ENCODE measurements at places on chromosomes 2 and 18. TPM values are rescaled to one million over a fixed set of nuclear protein-coding genes. Genes with fewer than 3 reads are reported as not detected.
A peak's percentile ranks its signal among the peaks of the same experiment; 100 is the strongest.

DNA sequence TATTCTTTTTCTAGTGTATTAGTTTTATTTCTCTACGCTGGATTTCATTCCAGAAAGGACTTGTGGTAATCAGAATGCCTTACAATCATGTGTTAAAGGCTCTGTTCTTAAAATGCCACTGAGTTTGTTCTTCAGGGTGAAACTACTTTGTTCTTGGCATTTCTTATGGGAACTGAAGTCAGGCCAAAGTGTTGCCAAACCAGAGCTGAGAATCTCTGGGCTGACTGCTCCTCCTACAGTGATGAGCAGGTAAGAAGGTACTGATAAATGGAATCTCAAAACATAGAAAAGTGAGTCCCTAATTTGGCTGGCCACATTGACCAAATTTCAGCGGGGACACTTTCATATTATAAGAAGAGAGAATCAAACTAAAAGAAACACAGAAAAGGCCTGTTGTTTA is 55.1 kb upstream of the ZNF397 start:
- H3K4me3 ChIP-seq: no peak overlapping the region
- H3K4me1 ChIP-seq: no peaks in the 10 kb centered on the region
- H3K27me3 ChIP-seq: no peaks in the 10 kb centered on the region
- no peak overlapping the region for H3K27ac ChIP-seq
- DNase-seq: no peak
- H3K36me3 ChIP-seq: no peaks in the 10 kb centered on the region

- peak overlapping the region; percentile 45 for H3K4me3 ChIP-seq
- H3K36me3 ChIP-seq: peaks cover 4% of the 10 kb centered on the region
- DNase-seq: no peak
- no peaks in the 10 kb centered on the region for H3K27me3 ChIP-seq
- peaks cover 14% of the 10 kb centered on the region for H3K4me1 ChIP-seq
Observed at GRCh38 chr2:219278655-219279150, 463 bp upstream of the DNAJB2 start.

DNA sequence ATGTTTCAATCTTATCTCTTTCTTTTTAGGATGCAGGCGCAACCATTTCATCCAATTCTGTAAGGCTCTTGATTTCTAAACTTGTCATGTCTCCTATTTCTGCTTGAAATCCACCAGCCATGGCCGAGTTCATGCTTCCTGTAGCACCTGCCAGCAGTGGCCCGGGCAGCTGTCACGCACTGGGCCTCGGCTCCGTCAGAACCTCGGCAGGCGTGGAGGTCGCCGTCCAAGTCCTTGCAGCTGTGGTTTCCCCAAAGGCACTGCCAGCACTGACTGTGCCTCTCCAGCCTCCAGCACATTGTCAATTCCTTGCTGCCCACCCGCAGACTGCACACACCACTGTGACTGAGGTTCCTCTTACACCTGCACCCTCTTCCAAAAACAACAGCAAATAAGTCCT is 188.7 kb upstream of the SALL3 start:
- H3K27ac ChIP-seq: no peak overlapping the region
- no peaks in the 10 kb centered on the region for H3K4me1 ChIP-seq

- H3K4me3 ChIP-seq: no peak overlapping the region
- peaks cover 8% of the 10 kb centered on the region for H3K4me1 ChIP-seq
- DNase-seq: no peak
Observed at GRCh38 chr2:3398857-3399256, 19.4 kb downstream of the TRAPPC12 start.

DNA sequence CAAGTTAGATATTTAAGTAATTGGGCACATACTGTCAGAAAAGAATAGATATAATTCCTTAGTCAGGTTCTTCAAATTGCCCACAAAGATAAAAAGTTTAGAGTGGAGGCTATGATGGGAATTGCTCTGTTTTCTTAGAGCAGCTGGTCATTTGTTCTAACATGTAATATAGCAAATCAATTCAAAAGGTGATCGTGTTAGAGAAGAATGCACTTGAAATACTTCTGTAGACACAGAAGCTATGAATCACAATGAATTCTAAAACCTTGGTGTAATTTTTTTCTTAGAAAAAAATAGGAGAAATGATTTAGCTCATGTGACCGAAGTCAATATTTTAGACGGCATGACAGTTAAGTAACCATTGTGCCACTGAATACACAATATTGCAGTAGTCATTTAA is 918.1 kb upstream of the LRATD1 start:
- no peaks in the 10 kb centered on the region for H3K27me3 ChIP-seq
- no peak overlapping the region for H3K27ac ChIP-seq
- H3K36me3 ChIP-seq: no peaks in the 10 kb centered on the region
- no peak overlapping the region for H3K4me3 ChIP-seq
- DNase-seq: no peak

DNA sequence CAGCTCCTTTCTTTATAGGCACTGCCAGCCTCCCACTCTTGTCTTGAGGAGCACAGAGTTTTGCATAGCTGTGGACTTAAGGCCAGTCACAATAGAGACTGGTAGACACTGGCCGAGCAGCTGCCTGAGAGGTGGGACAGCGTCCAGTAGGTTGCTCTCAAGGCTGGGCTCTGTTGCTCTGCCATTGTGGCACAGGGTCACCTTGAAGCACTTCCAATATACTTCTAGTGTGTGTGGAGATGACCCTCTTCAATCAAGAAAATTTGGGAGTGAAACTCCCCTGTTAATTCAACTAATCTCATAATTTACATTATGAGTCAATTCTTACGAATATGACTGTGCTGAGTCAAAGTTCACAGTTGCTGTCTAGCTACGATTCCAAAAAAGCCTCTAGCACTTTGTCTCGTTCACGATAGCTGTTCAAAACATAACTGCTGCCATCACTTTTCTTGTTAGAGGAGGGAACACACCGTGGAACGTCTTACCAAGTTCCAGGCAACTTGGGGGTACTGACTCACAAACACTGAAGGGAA is 636.2 kb downstream of the EPHA4 start:
- no peaks in the 10 kb centered on the region for H3K36me3 ChIP-seq
- DNase-seq: no peak
- no peak overlapping the region for H3K27ac ChIP-seq
- H3K4me3 ChIP-seq: no peak overlapping the region
- H3K4me1 ChIP-seq: no peaks in the 10 kb centered on the region
- no peaks in the 10 kb centered on the region for H3K27me3 ChIP-seq

DNA sequence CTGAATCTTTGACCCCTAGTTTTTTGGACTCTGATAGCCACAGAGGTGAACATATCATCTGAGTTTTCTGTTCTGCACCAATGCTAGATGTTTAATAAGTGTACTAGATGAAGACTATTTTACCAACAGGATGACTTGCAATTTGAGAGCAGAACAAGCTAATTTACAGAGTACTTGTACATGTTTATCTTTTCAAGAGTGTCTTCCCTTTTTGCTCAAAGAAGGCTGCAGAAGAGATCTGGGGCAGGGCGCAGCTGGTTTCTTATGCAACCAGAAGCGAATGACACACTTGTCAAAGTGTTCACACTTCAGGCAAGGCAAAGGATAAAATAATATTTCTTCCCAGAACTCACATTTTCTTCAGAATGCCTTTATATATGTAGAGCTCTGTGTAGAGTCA is 86.0 kb downstream of the VWA3B start:
- no peak overlapping the region for H3K27ac ChIP-seq
- no peak overlapping the region for H3K4me3 ChIP-seq
- H3K36me3 ChIP-seq: no peaks in the 10 kb centered on the region
- no peaks in the 10 kb centered on the region for H3K27me3 ChIP-seq
- no peaks in the 10 kb centered on the region for H3K4me1 ChIP-seq

DNA sequence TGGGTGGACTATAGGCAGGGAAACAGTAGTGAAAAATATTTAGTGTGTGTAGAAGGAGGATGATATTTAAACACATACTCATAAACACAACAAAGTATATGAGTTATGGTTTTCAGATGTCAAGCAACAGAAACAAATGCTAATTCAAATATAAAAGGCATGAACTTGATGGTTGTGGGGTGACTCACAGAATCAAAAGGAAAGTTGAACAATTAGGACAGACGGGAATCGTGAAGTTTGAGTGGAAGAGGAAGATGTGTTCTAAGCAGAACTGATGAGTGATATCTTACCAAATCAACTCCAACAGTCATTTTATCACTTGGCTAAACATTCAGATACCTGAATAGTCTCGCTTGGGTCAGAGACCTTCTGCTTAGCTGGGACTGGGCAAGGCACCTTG is 53.6 kb upstream of the ITGA6 start:
- H3K27ac ChIP-seq: no peak overlapping the region
- H3K4me1 ChIP-seq: no peaks in the 10 kb centered on the region
- no peak overlapping the region for H3K4me3 ChIP-seq
- H3K27me3 ChIP-seq: no peaks in the 10 kb centered on the region
- no peak for DNase-seq

- H3K27ac ChIP-seq: no peak overlapping the region
- H3K4me3 ChIP-seq: no peak overlapping the region
- DNase-seq: no peak
Observed at GRCh38 chr18:9095297-9096006, 7.0 kb upstream of the NDUFV2 start.

GRCh38 chr2:1614564-1614963 is 129.8 kb downstream of the PXDN start:
- H3K27me3 ChIP-seq: no peaks in the 10 kb centered on the region
- peaks cover 30% of the 10 kb centered on the region for H3K4me1 ChIP-seq
- no peak overlapping the region for H3K4me3 ChIP-seq
- H3K36me3 ChIP-seq: no peaks in the 10 kb centered on the region
- no peak overlapping the region for H3K27ac ChIP-seq

DNA sequence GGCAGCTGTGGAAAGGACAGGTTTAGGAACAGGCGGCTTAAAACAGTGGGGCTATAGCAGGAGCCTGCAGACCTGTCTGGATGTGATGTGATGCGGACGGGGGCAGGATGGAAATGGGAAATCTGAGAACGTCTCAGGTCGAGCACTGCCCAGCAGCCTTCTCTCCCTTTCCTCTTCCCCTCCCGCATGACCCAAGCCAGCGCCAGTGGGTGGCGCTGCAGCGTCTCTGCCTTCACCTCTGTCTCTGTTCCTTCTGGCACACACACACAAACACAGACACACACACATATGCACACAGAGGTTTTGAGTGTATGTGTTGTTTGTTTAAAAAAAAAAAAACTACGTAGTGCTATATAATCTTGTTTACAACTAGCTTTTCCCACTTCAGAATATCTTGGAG is 82.0 kb upstream of the SLC66A3 start:
- H3K4me1 ChIP-seq: peaks cover 4% of the 10 kb centered on the region
- no peaks in the 10 kb centered on the region for H3K27me3 ChIP-seq
- H3K36me3 ChIP-seq: no peaks in the 10 kb centered on the region
- no peak overlapping the region for H3K4me3 ChIP-seq
- DNase-seq: peak; percentile 60
- no peak overlapping the region for H3K27ac ChIP-seq

DNA sequence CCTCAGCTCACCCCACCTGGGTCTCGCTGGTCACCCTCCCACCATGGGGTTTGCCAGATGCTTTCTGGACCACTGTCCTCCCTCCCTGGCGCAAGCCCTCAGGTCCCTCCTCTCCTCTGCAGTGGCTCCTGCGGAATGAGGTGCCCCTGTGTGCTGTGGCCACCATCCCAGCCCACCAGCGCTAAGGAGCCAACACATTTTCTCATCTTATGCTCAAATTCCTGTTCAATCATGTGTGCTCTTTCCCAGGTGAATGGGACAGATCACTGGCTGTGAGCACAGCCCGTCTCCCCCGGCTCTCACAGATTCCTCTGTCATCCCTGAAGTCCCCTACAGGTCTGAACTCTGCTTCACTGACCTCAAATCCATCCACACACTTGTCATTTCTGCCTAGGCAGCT is 15.2 kb upstream of the CCDC74B start:
- peaks cover 14% of the 10 kb centered on the region for H3K36me3 ChIP-seq
- H3K27ac ChIP-seq: no peak overlapping the region
- no peaks in the 10 kb centered on the region for H3K4me1 ChIP-seq
- DNase-seq: no peak
- no peaks in the 10 kb centered on the region for H3K27me3 ChIP-seq

DNA sequence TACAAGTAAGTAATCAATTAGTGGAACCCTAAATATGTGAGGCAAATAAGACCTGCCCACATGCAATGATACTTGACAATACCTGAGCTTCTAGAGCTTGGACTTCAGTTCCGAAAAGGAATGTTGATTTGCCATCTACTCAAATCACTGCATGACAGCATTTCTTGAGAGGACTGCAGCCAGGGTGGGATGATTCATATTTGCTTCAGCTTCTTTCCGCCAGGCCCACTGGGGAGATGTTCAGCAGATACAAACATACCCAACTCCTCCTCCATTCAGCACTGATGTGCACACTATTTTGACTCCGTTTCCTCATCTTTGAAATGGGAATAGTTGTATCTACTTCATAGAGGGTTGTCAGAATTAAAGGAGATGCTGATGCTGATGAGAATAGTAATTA is 28.8 kb upstream of the TMEM177 start:
- H3K36me3 ChIP-seq: no peaks in the 10 kb centered on the region
- H3K27ac ChIP-seq: no peak overlapping the region
- no peak overlapping the region for H3K4me3 ChIP-seq
- no peaks in the 10 kb centered on the region for H3K27me3 ChIP-seq
- DNase-seq: no peak

DNA sequence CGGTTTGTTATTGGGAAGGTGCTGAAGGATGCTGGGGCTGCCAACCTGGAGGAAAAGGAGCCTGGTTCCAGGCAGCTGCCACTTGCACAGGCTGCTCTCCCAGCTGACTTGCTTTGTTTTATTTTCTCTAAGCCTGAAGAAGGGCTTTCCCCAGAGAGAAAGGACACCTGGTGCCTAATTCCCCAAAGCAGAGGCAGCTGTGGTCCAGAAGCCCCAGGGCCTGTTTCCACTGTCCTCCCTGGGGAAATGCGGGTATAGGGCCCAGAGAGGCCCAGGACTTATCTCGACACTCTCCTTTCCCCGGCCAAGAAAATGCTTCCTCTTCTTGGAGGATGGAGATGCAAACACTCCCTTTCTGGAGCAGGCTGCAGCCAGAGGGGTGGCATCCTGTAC is 30.1 kb downstream of the INO80C start:
- H3K4me1 ChIP-seq: no peaks in the 10 kb centered on the region
- DNase-seq: no peak
- H3K27me3 ChIP-seq: no peaks in the 10 kb centered on the region
- no peaks in the 10 kb centered on the region for H3K36me3 ChIP-seq
- no peak overlapping the region for H3K4me3 ChIP-seq

PAIP2B gene
- 31.3 TPM for total RNA-seq

LHCGR gene
- total RNA-seq: 0.73 TPM

PSMD1 gene
- 179 TPM for total RNA-seq

MROH2A gene
- not detected for total RNA-seq

RAB17 gene
- 83.8 TPM for total RNA-seq

CD8B gene
- total RNA-seq: 0.35 TPM

SLC9A2 gene
- total RNA-seq: 0.15 TPM

Data from H1 (cell line).